Activated CD4-positive, alpha-beta T cell treated with anti-CD3 and anti-CD28 coated beads, Interleukin-2, amount 10 ng/mL, durations not matched to agents 7 days and 5 days (primary cell): ENCODE measurements at places on chromosomes 4 and X.

DNA sequence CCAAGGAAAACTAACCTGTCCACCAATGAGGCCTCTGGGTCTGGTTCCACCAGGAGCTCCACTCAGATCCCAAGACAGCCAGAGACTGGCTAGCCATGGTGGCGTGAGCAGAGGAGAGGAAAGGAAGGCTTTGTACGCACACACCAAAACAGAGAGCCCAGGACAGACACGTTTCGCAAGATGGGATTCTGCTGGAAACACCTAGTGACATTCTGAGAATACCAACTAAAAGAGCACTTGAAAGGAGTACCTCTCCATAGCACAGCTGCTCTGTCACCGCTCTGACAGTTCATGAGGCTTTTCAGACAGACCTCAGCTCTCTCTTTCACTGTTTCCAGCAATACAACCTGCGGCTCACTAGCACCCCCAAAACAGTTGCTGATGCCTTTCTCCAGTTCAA, 105.0 kb downstream of the SH3KBP1 start:
- DNase-seq, result no peak

DNA sequence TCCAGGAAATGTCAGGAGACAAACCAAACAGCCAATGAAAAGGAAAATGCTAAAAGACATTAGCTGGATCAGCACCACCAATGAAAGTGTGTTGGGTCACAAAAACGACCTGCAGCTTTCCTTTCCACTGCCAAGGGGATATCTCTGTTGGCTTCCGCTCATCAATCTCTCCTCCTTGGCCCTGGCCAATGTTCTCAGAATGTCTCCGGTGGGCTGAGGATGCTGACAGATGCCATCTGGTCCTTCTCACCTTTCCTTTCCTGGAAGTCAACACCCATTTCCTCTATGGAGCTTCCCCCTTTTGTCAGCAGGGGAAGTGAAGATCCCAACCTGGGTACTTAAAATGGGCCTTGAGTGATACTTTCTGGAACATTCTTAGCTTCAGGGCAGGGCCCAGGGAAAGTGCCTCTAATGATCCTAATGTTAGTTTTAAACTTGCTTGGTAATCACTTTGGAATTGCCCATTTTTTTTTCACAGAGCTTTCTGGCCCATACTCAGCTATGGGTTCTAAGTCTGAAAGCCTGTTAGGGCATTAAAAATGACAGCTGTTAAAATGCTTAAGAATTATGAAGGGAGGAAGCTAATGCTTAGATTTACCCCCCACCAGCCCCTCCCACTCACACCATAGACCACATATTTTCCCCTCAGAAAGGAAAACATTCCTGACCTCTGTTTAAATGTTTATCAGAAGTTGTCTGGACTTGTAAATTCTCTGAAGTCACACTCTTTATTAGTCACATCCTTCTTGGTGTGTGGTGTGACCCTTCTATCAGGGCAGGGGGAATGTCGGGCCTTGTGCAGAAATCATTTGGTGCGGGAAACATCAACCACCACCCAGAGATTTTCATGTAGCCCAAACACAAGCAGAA, 29.2 kb downstream of the IGFBP7 start:
- DNase-seq, result no peak

DNA sequence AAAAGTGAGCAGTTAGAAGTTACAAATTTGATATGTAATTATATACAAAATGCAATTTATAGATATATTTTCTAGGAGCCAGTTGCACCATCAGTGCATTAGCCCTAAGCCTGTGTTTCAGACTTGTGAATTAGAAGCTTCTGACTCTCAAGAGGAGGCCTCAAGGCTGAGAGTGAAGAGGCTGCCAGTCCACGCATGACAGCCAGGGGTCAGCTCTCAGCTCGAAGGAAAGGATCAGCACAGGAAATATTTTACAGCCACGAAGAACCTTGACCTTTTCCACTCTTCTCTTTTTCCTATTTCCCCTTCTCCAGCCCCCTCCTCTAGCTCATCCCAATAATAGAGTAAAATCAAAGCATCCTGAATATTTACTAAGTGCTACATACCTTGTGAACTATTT, 642.4 kb downstream of the TRIML1 start:
- no peak for DNase-seq

DNA sequence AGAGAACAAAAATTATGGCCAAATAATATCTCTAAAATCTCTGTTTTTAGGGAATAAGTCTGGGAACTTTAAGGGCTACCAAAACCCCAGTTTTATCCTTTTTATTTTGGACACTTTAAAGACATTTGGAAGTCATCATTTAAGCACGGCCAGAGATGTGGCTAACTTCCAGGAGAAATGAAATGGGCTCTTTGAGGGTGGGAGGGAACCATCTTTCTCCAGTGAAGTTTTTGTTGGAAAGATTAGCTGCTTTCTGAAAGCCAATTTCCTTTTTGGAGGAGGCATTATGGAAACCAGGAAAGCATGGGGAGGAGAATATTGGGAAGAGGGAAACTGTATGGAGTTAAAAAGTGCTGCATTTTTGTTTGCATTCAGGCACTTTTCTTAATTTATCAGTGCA, 4.8 kb downstream of the VSIG1 start:
- DNase-seq, result no peak

- DNase-seq, result no peak
Observed at GRCh38 chrX:130788786-130789581, 114.0 kb downstream of the ENOX2 start.

- DNase-seq, result no peak
Observed at GRCh38 chrX:49958727-49959485, 36.5 kb downstream of the CLCN5 start.

DNA sequence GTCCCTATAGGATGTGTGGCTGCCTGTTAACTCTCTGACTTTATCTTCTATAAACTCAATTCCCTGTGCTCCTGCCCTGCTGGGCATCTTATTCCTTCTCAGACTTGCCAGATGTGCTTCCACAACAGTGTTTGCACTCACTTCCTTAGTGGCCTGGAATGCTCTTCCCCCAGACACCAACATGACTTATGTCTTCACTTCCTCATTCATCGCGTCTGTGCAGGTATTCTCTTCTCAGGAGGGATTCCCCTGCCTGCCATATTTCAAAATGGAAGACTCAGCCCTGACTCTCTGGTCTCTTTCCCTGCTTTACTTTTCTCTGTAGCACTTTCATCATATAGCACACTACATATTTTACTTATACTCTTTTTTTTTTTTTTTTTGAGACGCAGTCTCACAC, 344.0 kb downstream of the CENPC start:
- DNase-seq, result no peak

GRCh38 chrX:50805276-50805675, 8.7 kb downstream of the SHROOM4 start:
- DNase-seq, result no peak

GRCh38 chr4:174860588-174860987, 31.5 kb upstream of the GLRA3 start:
- DNase-seq, result no peak

DNA sequence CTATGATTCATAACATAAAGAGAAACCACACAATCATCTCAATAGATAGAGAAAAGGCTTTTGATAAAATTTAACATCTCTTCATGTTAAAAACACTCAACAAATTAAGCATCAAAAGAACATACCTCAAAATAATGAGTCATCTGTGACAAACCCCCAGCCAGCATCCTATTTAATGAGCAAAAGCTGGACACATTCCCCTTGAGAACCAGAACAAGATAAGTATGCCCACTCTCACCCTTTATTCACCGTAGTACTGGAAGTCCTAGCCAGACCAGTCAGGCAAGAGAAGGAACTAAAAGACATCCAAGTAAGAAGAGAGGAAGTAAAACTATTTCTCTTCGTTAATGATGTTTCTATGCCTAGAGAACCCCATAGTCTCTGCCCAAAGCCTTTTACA, 507.2 kb downstream of the PABPC4L start:
- no peak for DNase-seq

GRCh38 chr4:140152013-140152703, 1.8 kb downstream of the MAML3 start:
- DNase-seq, result peak; percentile 77

- DNase-seq, result no peak
Observed at GRCh38 chr4:8862334-8862733, 9.3 kb downstream of the HMX1 start.

DNA sequence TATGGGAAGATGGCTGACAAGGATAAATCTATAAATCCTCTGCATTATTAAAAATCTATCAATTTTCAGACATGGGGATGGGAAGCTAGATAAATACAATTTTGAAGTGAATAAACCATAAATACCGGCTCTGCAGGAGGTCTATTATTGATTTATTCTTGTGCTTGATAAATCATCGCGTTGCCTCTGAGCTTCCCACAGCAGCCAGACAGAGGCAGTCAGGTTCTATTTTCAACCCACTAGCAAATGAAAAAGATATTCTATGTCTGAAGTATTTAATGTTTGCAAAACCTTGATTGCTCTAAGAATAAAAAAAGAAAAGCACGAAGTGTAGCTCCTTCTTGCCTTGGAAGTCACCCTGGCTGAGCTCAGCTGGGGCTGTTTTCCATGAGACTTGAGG, 216.2 kb downstream of the DHRSX start:
- no peak for DNase-seq

DNA sequence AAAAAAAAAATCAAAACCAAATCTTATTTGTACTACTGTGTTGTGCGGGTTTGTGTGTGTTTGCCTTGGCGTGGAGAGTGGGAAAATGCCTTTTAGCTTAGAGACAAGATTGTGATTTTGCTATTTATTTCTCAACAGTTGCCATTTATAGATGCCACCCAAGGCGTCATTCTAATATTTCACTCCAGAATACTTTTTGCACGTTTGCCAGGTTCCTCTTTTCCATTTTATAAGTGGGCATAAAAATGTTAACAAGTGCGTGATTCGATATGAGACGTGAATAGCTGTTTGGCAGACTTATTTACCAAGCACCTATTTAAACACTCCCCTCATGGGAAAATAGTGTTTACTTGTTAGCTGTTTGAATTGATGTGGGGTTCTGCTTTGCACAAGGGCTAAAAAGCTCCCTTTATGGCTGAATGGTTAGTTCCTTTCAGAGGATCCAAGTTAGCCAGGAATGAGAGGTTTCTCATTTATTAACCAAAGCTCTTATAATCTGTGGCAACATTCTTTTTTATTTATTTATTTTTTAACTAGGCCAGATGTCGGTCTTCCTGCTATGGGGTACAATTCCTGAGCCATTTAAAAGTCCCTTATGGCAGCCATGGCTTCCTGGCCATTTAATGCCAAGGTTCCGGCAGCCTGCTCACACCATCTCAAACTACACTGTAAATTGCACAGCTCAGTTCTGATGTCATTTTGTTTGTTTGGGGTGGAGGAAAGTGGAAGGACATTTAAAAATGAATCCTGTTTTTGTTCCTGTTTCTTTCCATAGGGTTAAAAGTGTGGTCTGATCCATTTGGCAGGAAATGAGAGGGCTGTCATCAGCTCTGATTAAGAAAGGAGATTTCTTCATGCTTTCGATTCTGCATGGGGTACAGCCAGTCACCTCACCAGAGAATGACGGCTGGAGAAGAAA, 14.6 kb downstream of the SMIM20 start:
- DNase-seq, result no peak

- DNase-seq, result no peak
Observed at GRCh38 chr4:40540800-40541199, 88.9 kb downstream of the RBM47 start.

DNA sequence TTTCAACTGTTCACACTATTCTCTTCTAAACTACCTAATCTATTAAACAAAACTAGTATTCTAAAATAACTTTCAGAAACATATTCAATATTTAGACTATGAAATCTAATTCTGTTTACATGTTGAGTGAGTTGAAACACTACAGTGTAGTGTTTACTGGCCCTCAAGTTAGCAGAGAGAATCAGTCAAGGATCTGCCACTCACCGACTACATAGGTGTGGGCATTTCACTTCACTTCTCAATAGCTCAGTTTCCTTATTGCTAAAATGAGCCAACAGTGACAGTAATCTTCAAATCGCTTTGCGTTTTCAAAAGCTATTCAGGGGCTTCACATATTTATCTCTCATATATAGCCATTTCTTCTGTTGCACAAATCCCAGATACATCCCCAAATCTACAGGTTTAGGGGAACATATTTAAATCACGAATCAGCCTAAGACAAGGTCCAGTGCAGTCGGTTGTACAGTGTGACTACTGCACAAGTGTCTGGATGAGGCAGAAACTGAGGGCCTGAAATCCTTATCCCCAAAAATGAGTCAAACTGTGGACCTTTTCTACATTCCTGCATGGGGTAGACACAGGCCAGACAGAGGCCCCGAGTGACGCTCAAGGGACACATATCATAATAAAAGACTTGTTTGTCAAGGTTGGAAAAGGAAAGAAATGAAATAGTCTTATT, 129.8 kb downstream of the PPP3CA start:
- no peak for DNase-seq

GRCh38 chrX:109822861-109823260, 89.8 kb upstream of the ACSL4 start:
- no peak for DNase-seq

DNA sequence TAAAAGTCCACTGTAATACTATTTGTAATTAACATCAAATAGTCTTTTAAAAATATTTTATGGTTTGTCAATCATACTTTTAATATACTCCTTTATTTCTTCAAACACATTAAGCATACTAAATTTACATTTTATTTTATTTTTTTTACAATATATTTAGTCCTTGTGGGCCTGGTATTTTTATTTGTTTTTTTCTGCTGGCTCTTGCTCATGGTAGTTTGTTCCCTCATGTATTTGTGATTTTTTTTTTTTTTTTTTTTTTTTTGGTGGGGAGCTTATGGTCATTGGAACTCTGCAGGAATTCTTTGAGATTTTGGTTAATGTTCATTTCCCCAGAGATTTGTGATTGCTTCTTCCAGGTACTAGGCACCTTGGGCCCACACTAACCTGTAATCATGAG, 185.5 kb downstream of the PDGFRA start:
- DNase-seq, result no peak

DNA sequence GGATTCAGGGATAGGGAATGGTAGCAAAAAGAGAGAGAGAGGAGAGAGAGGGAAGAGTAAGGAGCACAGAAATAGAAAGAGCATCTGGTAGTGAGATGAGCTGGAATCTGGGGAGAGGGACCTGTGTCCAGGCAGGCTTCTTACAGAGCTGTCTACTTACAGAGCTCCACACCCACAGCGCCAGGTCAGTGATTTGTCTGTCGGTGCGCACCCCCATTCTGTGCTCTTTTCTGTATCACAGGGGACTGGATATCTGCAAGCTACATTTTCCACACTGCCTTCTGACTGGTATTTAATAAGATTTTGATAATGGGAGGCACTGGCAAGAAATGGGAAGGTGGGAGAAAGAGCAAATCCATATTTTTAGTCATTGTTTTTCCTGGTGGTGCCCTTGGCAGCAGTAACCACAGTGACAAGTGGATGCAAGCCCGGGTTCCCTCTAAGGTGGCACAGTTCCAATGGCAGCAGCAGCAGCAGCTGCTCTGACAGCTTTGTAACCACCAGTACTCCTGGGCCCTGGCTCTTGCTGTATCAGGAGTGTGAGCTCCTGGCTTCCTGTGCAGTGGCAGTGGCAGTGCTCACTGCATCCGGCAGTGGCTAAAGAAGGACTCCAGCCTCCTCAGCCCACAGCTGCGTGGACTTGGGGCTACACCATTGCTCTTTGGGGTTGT, 300.5 kb downstream of the TRIML1 start:
- no peak for DNase-seq
